Stimulated activated CD4-positive, alpha-beta T cell treated with anti-CD3 and anti-CD28 coated beads, Interleukin-2, amount 100 ng/mL, for 48 hours (primary cell): ENCODE measurements at places on chromosomes 7 and 10.

DNA sequence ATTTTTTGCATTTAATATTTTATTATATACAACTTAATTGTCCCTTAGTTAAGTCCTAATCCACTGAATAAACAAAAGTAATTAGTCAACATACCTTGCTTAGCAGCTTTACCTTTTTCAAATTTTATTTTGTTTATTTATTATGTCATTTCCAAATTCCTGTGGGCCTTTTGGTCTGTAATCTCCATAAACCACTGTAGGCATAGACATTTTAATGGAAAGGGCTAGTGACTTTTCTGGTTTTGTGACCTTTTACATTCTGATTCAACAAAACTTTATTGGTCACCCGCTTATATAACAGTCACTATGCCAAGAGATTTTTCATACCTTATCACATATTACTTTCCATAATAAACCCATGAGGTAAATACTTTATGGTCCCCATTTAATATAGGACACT, 181.3 kb upstream of the PRPS1L1 start:
- no peak for DNase-seq

DNA sequence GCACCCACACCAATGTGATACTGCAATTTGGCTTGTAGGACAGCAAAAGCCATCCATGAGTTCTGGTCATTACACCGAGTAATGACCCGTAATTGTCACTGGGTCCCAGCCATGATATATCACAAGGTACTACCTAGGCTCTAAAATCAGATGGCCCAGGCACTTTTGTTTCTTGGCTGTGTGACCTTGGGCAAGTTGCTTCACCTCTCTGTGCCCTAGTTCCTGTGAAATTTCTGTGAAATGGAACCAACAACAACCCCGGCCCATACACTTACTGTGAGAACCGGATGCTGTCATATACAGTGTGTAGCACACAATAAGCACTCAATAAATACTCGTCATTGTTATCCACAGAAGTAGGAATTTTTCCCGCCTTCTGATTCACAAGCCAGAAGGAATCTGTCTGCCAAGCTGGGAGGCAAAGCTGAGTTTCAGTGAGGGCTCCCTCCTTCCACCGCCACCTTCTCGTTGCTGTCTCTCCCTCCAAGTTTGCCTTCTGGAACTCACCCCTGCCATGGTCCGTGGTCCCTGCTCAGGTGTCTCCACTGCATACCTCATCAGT, 6.4 kb upstream of the CYTH3 start:
- no peak for DNase-seq

- DNase-seq, result no peak
These were observed 131.6 kb upstream of the NPY start for GRCh38 chr7:24152356-24152755.

GRCh38 chr10:43264965-43265798, 1.7 kb downstream of the RASGEF1A start:
- DNase-seq, result no peak

- DNase-seq, result no peak
These were observed 7.3 kb downstream of the SVIL start for GRCh38 chr10:29627201-29628132.

GRCh38 chr10:21334891-21335696, 190.4 kb downstream of the SKIDA1 start:
- no peak for DNase-seq

DNA sequence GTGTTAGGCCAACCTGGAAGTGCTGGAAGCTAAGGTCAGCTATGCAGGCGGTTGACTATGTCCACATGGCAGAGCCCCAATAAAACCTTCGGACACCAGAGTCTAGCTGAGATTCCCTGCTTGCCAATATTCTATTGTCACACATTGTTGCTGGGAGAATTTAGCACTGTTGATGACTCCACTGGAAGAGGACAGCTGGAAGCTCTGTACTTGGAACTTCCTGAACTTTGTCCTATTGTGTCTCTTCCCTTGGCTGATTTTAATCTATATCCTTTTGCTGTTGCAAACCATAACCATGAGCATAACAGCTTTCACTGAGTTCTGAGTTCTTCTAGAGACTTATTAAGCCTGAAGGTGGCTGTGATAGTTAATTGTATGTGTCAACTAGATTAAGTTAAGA, 12.0 kb downstream of the XRCC2 start:
- DNase-seq, result no peak

DNA sequence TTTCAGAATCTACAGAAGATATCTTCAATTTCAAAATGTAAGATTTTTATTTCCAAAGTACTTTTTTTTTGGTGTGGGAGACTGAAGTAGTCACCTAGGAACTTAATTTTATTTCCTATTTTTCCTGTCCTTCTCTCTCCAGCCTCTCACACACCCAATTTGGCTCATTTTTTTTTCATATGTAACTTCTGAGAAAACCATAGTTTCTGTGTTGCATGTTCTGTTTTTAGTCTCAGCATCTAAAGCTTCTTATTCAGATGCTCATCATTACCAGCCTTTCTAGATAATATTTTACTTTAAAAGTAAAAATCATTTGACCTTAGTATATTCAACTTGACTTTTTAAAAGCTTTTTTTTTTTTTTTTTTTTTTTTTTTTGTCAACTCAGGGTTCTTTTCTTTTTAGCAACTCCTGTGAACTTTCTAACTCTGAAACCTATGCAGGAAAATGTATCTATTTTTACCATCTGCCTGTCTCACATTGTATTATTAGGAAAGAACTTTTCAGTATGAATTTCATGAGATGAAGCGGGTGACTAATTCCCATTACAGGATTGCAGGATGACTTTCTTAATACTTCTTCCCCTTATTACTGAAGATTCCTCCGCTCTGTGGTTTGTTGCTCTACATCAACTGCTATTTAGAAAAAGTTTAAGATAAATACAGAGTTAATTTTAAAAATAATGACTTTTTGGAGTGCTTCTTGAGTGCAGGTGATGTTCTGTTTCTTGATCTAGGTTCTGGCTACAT, 73.6 kb upstream of the LSM8 start:
- no peak for DNase-seq
